T-helper 2 cell treated with Interferon-gamma antibody and Interleukin-4, amounts not matched to agents 100 ng/mL and 5 ng/mL, for 36 hours (primary cell): ENCODE measurements at places on chromosomes 12 and 14. TPM values are rescaled to one million over a fixed set of nuclear protein-coding genes. Genes with fewer than 3 reads are reported as not detected.

CLEC4D gene
- total RNA-seq = not detected in 2 replicates

B3GNT4 gene
- 0.36 and 0.45 TPM in 2 replicates for total RNA-seq

OR4K13 gene
- not detected in 2 replicates for total RNA-seq

ISCA2 gene
- 22.9 and 26.9 TPM in 2 replicates for total RNA-seq

OLR1 gene
- not detected in 2 replicates for total RNA-seq

TAS2R42 gene
- total RNA-seq = not detected in 2 replicates

SMOC1 gene
- not detected in 2 replicates for total RNA-seq
